ENCODE measurements at places on chromosomes 12 and 14.

DNA sequence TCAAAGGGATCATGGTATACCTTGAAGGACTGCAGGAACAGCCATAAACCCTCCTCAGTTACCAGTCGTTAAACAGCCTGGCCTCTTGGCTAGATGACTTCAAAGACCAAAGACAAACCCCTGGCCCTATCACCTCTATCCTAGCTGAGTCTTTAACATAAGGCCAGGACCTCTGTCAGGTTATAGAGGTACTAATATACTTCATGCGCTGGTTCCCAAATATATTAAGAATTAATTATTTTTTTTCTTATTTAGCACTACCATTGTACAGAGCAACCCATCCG, 459.8 kb downstream of the RAD51B start:
- DNase-seq, result no peak

DNA sequence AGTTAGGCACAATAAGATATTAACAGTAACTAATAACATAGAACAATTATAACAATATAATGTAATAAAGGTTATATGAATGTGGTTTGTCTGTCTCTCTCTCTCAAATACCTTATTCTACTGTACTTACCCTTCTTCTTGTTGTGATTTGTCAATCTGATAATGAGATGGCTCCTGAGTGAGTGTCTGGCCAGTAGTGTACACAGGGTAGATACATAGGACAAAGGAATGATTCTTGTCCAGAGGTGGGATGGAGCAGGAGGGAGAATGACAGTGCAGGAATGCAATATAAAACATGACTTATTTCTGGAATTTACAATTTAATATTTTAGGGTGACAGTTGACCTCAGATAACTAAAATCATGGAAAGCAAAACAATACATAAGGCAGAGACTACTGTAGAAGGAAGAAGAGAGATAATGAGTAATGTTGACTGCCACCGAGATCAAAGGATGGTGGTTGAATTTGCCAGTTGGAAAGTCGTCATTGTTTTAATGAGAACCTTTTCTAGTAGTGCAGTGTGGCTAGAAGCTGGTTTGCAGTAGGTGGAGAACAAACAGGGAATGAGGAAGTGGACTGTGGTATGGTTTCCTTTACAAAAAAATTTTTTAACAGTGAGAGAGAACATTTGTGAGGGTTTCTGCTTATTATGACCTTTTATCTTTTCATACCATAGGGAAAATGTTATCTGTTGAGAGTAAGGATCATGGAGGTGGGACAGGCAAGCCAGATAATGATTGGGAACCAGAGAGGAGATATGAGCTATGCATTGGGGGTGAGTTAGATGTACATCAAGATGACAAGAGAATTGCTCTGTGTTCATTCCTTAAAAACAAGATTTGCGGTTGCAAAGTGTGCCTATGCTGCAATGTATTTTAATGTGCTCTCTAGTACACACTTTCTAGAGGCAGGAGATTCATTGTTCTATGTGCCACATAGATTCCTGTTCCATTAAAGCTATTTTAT, 458.3 kb downstream of the BTG1 start:
- DNase-seq, result no peak

- no peak for DNase-seq
Measured at GRCh38 chr12:113092607-113093408, 36.3 kb downstream of the DTX1 start.

DNA sequence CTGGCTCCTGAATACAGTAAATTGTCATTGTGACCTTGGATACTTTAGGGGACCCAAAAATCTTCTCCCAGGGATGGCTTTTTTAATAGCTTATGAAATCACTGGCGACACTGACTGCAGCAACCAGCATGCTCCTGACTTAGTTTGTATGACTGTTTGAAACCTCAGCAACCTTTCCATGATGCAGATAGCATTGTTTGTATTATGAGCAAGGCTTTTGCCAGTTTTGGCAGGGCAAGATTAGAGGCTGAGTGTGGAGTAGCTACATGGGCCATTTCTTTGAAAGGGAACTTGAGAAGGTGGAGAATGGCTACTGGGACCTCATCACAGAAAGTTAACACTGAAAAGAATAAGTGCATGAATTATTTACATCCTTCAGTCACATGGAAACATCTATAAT, 50.9 kb downstream of the SLC4A8 start:
- DNase-seq, result no peak

- DNase-seq, result no peak
Measured at GRCh38 chr14:57617510-57617909, 123.9 kb upstream of the CCDC198 start.

DNA sequence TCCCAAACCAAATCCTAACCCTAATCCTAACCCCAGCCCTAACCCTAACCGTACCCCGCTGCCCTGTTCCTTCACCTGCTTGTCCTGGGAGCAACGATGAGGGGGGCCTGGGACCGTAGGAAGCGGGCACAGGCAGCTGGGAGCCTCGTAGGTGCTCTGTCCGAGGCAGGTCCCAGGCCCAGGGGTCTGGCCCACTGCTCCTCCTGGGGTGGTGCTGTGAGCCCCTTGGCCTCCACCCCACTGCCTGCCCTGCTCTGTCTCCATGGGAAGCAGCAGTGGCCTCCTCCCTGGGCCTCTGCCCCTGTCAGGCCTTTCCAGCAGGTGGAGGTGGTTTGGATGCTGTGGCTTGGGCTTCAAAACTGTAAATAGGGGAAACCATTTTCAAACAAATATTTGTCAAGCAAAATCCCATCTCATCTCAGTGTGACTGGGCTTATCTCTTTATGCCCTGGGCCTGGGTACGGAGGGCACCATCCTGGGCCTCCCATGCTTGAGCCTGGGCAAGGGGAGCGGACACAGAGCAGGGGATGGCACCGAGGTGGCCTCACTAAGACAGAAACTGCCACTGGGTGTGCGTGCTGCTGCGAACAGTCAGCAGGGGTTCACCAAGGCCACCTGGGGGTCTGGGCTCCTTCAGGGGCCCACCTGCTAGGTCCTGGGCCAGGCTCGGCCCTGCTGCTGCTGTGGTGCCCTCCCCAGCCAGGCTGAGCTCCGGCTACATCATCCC, 3.7 kb upstream of the BEGAIN start:
- DNase-seq, result no peak

DNA sequence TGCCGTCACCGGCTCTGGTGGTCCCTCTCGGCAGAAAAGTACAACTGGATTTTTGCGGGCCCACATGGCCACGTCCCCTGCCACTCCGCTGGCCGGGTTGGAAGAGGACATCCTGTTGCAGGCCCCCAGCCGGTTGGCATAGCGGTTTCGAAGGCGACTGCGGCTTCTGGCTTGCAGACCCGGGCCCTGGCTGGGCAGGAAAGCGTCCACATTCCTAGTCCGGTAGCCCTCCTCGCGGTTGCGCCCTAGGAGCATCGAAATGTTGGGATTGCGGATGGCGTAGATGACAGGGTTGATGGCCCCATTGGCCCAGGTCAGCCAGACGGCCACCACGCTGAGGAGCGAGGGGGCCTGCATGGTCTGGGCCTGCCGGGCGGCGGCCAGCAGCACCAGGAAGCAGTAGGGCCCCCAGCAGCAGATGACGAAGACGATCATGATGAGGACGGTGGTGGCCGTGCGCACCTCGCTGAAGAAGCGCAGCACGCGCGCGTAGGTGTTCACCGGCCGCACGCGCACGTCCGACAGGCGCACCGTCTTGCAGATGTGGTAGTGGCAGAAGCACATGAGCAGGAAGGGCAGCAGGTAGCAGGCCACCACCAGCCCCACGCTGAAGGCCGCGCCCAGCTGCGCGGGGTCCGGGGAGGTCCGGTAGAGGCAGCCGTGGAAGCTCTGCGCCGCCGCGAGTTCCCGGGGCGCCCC, 1.2 kb downstream of the GPR135 start:
- no peak for DNase-seq

- no peak for DNase-seq
Measured at GRCh38 chr12:130770413-130771028, 54.4 kb upstream of the RIMBP2 start.
